ENCODE measurements at places on chromosomes 6 and 20. TPM values are rescaled to one million over a fixed set of nuclear protein-coding genes. Genes with fewer than 3 reads are reported as not detected.

Gene NEURL2
- 4.1 TPM for total RNA-seq

Gene ULBP2
- total RNA-seq: 0.69 TPM

Gene LZTS3
- total RNA-seq: 1.3 TPM

Gene CALHM5
- 0.34 TPM for total RNA-seq

Gene STMND1
- total RNA-seq: not detected

Gene C20orf202
- not detected for total RNA-seq

Gene RAET1E
- total RNA-seq: 0.46 TPM

Gene THBS2
- 171 TPM for total RNA-seq

Gene ETV7
- total RNA-seq: 2.5 TPM

Gene TREML2
- total RNA-seq: not detected

Gene GPR6
- total RNA-seq: not detected

Gene COL12A1
- total RNA-seq: 24.4 TPM

Gene FILIP1
- under 0.01 TPM for total RNA-seq

Gene SMIM29
- total RNA-seq: 63.9 TPM

Gene GRM1
- 0.31 TPM for total RNA-seq

All from melanocyte of skin (primary cell).